Cerebellar cortex (tissue), 1 donor: ENCODE measurements at places on chromosomes 6 and 20.
A peak's percentile ranks its signal among the peaks of the same experiment; 100 is the strongest.

GRCh38 chr20:1280195-1281102 lies 14.4 kb downstream of the SNPH start:
- DNase-seq = no peak

DNA sequence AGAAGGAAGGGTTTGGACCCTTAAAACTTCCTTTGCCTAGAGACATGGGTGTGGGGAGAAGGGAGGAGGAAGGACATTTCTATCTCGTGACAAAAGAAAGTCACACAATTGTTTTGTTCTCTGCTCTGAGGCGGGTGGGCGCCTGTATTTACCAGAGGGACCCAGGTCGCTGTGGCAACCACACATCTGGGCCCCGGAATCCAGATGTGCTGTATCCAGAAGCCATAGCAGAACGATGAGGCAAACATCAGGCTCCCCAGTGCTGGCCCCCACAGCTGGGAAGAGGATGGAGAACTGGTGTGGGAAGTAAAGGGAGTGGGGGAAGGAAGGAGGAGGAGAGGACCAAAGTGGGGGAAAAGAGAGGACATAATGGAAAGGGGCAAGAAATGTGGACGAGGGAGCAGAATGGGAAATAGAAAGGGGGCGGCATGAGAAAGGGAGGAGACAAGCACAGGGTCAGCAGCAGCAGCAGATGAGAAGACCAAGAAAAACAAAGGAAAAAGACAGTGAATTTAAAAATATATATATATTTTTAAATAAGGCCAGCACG lies 3.4 kb upstream of the TNXB start:
- no peak for DNase-seq

DNA sequence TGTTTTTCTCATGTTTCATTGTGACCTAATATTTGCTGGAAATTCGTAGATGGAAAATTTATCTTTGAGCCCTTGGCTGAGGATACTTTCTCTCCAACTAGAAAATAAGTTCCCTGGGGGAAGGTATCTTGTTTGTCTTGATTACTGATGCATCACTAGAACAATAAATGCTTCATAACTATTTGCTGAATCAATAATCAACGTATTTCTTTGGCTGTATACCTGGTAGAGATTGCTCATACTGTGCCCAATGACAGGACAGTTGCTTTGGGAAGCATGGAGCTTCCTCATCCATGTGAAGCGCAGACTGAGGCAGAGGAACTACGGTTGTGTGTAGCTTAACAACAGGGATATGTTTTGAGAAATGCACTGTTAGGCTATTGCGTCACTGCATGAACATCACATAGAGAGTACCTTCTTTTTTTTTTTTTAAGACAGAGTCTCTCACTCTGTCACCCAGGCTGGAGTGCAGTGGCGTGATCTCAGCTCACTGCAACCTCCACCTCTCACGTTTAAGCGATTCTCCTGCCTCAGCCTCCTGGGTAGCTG lies 34.2 kb upstream of the RPN2 start:
- DNase-seq = no peak

DNA sequence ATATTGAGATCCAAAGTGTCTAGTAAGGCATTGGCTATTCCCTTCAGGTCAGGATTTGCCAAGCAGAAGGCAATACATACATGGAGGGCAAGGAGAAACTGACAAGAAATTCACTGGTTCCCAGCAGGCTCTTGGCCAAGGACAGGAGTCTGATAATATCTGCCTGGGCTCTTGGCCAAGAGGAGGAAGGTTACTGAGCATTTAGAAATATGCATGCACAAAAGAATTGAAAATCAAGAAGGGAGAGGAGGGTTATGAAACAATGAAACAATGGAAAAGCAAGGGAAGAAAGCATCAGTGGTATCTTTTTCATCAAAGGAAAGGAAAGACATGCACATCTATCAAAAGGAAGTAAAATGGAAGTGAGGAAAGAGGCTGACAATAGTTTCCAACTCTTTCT lies 42.4 kb downstream of the ARHGAP18 start:
- no peak for DNase-seq

DNA sequence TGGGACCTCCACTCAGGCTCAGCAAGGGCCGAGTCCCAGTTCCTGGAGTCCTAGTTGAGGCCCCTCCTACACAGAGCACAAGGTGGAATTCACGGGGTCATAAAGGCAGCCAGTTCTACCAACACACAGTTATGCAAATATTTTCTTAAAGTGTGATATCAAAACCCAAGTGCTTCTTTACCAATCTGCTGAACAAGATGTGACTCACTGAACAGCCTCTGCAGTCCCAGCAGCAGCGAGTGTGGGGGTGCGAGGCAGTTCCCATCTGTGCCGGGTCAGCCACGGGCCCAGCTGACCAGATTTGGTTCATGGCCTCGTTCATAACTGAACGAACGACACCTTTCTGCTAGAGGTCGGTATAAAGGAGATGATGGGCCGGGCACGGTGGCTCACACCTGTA lies 4.5 kb upstream of the TCEA2 start:
- DNase-seq = no peak

GRCh38 chr20:22472447-22473100 lies 111.8 kb downstream of the FOXA2 start:
- no peak for DNase-seq

GRCh38 chr6:158996856-158997255 lies 3.1 kb downstream of the RSPH3 start:
- no peak for DNase-seq

DNA sequence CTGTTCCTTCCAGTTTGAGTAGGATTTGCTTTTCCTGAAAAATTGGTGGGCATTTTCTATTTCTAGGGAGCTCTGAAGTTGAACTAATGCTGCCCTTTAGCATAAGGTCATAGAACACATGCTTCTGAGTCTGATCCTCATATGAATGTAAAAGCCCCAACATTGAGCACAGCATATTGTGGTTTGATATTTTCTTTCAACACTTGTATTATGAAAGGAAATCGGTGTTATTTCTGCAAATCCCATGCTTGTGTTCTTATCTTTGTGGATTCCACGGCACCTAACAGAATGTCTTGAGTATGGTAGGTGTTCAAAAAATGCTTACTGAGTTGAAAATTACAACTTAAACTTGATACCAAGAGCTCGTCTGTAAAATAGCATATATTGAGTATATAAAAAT lies 85.8 kb downstream of the TRMT11 start:
- no peak for DNase-seq

DNA sequence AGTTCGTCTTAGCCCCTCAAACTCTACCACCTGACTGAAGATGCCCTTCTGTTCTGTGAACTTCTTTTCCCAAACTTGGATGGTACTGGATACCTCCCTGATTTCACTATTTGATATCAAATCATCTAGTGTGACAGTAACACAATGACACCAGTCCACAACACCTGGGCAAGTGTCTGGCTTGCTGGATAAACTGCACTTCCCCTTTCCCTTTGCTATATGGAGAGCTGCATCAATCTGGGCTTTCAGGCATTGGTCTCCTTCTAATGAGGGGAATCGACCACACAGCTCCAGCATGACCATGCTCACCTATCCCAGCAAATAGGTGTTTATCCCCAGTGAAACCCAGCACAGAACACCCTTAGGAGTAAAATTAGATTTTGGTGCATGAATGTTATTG lies 3.1 kb downstream of the F13A1 start:
- no peak for DNase-seq

DNA sequence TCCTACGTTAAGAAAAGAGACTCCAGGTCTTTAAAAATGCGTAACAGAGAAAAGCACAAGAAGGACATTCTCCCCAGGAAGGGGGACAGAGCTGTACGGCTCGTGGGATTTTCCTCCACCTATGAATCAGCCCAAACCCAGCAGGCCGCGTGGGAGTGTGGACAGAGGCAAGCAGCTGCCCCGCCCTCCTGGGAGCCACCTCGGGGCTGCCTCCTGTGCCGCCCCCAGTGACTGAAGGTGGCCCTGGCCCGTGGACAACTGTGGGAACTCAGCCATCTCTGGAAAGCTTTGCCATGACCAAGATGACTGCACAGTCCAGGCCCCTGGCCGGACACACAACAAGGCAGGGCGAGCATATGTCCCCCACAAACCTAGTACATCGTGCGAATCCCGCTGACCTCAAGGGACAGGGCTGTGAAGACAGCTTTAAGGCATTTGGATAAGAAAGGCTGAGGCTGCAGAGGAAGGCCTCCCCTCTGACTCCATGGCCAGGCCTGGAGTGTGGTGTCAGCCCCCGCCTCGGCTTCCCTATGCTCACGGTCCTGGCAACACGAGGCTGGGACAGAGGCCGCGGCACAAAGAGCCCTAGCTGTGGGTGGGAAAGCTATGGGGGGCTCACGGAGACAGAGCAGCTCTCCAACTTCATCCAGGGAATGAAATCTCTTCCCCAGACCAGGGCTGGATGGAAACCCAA lies 26.9 kb downstream of the PXDC1 start:
- DNase-seq = no peak

DNA sequence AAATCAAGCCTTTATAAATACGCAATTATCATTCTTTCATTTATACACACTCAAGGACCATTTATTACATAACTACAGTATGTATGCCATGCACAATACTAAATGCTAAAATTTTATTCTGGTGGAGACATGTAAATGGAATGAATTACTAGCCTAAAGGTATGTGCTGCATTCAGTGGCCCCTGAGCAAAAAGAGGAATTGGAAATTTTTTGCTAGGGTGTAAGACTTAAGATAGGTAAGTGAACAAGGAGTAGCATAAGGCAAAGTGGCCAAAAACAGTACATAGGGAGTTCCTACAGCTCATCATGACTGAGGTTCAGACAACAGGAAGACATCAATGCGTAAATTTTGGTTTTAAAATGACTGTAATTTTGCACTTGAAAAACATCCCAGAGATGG lies 2.3 kb upstream of the MTFR2 start:
- DNase-seq = no peak

GRCh38 chr6:75196081-75196687 lies 9.7 kb downstream of the COL12A1 start:
- DNase-seq = no peak

- no peak for DNase-seq
These were observed 33.4 kb downstream of the EFCAB8 start for GRCh38 chr20:32891926-32892660.

- DNase-seq = peak; percentile 61
These were observed 632 bp downstream of the PCMT1 start for GRCh38 chr6:149750136-149750609.

DNA sequence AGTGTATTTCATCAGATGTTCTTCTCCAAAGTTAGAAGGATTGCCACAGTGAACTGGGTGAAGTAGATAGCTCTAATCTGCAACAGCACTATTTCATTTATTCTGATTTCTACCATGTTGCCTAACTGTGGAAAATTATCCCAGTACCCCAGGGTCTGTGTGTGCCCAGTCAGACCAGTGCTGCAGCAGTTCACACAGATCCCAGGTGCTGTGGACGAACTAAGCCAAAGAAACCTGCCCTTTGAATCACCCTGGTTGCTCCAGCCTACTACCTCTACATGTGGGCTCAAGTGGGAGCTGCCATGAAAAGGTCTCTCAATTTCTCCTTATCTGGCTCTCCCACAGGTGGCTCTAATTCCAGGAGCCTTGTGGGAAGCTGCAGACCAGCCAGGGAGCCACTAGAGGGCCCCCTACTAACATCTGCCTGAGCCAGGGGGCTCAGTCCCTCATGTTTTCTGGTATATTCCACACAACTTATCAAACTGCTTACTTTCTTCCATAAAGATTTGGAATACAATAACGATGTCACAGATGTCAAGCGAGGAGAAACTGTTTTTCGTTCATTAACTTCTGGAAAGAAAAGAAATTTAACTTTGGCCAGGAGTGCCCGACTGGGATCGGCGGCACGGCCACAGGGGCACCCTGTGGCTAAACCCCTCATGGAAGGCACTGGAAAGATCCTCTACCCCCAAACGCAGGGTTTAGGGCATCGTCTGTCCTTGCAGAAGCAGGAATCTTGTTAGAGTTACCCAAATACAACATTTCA lies 31.6 kb upstream of the LY86 start:
- peak; percentile 31 for DNase-seq

GRCh38 chr6:100617633-100618350 lies 153.1 kb upstream of the SIM1 start:
- DNase-seq = no peak

GRCh38 chr6:133502441-133503335 lies 261.5 kb downstream of the EYA4 start:
- no peak for DNase-seq

DNA sequence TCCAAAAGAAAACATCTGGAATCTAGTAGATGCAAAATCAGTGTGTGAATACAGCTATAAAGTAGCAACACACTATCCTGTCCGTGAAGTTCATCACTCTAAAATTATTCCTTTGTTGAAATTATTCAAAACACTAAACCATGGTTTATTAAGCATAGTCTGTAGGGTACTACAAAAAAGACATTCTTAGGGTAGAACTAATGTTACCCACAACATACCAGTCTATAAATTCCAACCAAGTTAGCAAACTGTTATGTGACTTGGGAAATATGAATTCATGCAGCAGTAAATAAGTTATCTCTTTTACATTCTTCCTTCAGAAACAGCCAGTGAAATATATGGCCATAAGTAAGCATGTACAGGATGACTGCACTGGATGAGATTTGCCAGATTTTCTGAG lies 580.3 kb upstream of the ADGRB3 start:
- DNase-seq = no peak

DNA sequence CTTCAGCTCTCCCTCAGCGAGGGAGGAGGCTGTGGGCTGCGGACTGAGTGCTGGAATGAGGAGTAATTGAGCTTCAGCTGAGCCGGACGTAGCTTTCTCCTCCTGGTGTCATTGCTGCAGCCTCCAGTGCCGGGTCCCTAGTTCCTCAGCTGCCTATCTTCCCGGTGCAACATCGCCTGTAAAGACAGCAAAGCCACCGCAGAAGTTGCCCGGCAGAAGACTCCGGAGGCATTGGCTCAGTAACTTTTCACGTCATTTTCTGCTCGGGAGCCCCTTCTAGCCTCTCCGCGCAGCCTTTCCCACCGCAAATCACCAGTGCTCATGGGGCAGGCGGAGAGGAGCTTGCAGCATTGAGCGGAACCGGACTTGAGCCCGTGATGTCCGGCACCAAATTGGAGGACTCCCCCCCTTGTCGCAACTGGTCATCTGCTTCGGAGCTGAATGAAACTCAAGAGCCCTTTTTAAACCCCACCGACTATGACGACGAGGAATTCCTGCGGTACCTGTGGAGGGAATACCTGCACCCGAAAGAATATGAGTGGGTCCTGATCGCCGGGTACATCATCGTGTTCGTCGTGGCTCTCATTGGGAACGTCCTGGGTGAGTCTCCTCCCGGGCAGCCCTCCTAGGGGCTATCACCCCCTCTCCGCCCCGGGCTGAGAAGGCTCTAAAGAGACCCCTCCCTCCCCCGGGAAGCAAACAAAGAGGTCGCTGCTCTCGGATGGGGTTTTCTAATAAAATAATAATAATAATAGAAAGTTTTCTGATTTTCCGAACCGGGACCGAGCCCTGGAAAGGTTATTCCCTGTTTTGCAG lies at the start of gene HCRTR2:
TSS of gene HCRTR2 (plus strand) at position 305 of the 816 bp plus-strand sequence. CDS start at position 378, 73 bp downstream.
- DNase-seq = no peak

GRCh38 chr20:9744551-9744950 lies 94.3 kb downstream of the PAK5 start:
- no peak for DNase-seq

- no peak for DNase-seq
These were observed 23.9 kb upstream of the ASXL1 start for GRCh38 chr20:32333988-32334885.
